EL (cell line): ENCODE measurements at places on chromosomes 12 and 14.

GRCh38 chr14:60175255-60175902 lies 10.2 kb upstream of the DHRS7 start:
- DNase-seq, result peak; percentile 43

GRCh38 chr12:62604871-62605270 lies 138.2 kb downstream of the MON2 start:
- peak; percentile 43 for DNase-seq

- peak; percentile 93 for DNase-seq
Measured at GRCh38 chr14:45679853-45680252, 426.9 kb upstream of the MIS18BP1 start.

DNA sequence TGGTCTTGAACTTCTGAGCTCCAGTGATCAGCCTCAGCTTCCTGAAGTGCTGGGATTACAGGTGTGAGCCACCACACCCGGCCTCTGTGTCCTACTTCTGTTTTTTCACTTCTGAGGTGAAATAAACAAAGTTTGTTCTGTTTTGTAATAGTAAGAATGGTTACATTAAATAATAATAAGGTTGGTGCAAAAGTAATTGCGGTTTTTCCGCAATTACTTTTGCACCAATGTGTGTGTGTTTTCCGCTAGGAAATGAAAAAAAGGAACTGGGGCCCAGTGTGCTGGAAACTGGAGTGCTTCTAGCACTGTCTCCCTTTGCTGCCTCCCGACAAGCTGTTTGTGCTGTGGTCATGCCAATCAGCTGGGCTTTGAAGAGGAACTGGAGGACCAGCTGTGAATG lies 140.9 kb downstream of the NTS start:
- no peak for DNase-seq

DNA sequence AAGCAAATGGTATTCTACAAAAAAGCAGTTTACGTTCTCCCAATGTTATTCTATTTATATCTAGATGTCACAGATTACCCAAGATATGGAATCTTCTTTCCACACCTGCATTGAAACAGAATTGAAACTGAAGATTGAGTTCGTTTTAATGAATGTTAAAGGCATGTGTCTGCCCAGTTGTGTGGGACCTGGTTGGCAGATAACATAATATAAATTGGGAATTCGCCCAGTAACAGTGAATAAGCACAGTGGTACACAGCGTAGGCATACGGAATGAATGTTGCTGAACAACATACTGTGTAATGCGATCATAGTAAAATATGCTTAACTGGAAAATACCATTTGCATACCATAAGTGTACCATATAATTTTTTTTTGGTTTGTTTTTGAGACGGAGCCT lies 4.3 kb downstream of the KHNYN start:
- no peak for DNase-seq

DNA sequence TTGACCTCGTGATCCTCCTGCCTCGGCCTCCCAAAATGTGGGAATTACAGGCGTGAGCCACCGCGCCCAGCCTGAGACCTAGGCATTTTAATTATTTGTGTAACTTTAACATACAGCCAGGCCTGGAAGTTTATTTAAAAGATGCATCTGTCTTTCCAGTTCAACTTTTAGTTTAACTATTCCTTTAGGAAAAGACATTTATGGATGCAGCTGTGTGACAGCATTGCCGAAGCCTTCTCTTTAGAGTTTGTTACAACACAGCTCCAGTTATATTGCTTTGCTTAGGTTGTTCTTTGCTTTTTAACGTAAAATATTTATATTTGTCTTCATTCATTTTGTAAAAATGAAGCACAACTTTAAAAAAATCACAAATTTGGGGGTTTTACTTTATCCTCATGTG lies 67.0 kb downstream of the DIP2B start:
- DNase-seq, result no peak

- DNase-seq, result no peak
Measured at GRCh38 chr12:21296348-21296747, 38.4 kb downstream of the SLCO1A2 start.

DNA sequence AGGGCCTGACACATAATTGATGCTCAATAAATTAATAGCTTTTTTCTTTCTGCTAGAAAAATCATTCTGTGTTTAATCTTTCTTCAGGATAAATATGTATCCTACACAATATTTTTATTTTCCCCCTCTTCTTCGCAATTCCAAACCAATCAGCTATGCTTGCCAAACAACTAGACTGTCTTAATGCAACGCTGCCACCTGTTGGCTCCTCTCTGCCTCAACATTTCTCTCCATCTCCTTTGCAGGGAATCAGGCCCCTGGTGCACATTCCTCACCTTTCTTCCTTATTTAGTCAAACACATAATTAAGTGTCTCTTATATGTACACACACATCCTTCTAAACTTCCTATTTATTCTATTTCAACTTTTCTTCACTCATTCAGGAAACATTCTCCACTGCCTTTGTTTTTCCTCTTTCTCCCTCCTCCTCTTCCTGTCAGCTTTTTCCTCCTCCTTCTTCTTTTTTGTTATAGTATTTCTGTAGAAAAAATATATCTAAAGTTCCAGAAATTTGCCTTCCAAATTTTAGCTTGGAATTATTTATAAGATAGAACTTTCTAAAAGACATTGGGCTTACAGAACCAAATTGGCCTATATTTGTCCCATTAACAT lies 406.0 kb downstream of the PRKD1 start:
- peak; percentile 35 for DNase-seq

- peak; percentile 92 for DNase-seq
Measured at GRCh38 chr12:90253674-90254181, 545.1 kb upstream of the ATP2B1 start.

DNA sequence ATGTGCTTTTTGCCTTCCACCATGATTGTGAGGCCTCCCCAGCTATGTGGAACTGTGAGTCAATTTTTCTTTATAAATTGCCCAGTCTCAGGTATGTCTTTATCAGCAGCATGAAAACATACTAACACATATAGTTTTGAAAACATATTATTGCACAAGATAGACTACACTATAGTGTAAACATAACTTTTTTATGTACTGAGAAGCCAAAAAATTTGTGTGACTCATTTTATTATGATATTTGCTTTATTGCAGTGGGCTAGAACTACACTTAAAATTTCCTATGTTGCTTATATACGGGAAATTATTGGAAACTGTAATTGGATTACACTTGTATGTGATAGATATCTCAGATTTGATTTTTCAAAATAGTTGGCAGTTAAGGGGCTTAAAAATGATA lies 885.5 kb upstream of the FBXO33 start:
- DNase-seq, result no peak

DNA sequence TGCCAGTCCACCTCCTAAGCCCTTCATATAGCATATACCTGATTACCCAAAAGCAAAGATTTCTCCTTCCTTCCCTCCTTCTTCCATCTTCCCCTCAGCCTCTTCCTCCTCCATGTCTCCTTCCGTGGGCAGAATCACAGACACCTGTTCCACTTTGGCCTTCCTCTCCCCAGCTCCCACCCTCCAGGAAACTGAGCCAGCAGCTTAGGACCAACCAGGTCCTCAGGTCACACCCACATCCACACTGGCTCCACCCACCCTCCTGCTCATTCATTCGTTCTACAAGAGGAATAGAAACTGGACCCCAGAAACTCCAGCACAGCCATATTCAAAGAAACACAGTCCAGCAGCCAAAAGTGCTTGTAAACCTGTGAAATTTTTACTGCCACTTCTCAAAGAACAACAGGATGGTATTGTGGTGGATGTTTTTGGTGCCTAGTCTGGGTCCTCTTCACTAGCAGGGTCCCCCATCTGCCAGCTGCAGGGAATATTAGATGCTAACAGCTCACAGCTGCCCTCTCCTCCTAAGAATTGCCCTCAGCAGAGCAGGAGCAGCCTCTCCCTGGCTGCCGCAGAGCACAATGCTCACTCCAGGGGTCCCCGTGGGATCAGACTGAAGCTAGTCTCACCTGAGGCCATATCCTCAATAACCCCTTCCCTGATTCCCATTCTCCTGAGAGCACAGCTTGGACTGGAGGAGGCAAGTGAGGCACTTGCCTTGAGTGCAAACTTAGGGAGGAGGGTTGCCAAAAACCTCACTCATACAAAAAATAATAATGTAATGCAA lies 18.4 kb downstream of the CMKLR1 start:
- no peak for DNase-seq

DNA sequence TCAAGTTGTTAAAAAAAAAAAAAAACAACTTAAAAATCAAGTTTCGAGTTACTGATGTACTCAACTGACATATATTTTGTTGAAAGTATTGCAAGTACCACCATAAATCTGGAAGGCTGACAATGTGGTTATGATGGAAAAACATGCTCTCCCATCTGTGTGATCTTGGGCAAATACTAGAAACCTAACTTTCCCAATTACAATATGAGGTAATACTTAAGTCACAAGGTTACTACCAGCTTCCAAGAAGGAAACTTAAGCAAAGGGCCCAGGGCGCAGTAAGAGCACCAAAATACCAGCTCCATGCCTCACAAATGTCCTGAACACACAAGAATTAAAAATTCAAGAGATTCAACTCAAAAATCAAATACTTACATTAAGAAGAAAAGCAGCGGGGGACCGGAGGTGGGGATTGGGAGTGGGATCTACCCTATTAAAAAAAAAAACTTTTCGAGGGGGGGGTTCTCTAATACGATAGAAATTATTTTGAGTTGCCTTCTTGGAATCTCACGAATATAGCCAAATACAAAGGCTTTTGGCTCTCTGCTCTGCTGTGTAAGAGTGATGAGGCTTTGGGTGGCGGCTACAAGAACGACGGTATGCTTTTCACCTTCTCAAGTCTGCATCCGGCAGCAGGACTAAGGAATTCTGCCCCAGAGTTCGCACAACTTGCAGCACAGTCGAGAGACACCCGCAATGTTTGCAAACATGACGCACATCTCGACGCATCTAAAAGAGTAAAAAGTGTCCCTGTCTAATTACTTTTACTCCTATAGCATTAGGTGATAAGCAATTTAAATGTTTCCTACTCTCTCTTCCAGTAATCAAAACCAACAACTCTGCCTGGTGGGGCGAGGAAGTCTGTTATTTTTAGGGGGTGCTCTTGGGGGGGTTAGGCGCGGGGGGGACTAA lies 1.1 kb downstream of the SAV1 start:
- DNase-seq, result peak; percentile 74
